ENCODE measurements at places on chromosomes 3 and 15.

GRCh38 chr3:159721324-159721723 is 267.3 kb upstream of the IL12A start:
- no peak for DNase-seq

DNA sequence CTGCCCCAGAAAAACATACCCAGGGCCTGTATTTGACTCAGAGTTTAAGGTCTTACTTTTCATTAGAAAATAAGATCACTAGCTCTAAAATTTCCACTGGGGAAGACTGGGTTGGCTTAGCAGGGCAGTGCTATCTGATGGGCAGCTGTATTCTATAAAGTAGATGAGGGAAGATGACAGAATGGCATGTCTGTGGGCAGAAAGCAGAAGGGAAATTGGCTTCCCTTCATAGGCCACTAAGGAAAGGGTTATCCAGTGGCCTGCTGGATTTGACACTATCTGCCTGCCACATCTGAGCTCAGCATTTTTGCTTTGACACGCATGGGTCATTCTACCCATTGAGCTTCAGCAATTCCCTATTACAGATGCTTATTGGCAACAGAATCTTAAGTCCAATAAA is 461.3 kb upstream of the RASGRP1 start:
- no peak for DNase-seq

DNA sequence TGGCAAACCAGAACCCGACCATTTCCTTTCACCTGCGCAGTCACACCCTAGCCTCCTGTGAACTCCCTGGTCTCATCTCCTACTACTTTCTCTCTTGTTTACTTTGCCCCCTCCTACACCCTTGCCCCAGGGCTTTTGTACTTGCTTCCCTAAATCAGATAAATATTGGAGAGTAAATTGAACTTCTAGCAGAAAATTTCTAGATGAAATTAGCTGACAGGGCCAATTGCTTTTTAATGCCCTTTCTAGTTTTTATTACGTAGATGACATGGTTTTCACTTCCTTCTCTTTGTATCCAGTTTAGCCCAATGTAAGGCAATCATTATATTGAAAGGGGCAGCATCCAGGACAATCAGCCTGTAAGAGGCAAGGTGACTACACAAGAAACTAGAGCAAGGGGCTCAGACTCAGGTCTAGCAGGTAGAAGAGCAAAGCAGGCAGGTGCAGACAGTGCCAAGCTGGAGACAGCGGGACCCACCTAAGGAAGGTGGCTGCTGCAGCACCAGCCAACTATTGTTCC is 56.2 kb upstream of the TOPAZ1 start:
- DNase-seq = no peak

GRCh38 chr3:194367992-194368841 is 1.3 kb downstream of the LRRC15 start:
- no peak for DNase-seq

GRCh38 chr3:194058189-194058571 is 77.8 kb upstream of the HES1 start:
- DNase-seq = peak; percentile 75

DNA sequence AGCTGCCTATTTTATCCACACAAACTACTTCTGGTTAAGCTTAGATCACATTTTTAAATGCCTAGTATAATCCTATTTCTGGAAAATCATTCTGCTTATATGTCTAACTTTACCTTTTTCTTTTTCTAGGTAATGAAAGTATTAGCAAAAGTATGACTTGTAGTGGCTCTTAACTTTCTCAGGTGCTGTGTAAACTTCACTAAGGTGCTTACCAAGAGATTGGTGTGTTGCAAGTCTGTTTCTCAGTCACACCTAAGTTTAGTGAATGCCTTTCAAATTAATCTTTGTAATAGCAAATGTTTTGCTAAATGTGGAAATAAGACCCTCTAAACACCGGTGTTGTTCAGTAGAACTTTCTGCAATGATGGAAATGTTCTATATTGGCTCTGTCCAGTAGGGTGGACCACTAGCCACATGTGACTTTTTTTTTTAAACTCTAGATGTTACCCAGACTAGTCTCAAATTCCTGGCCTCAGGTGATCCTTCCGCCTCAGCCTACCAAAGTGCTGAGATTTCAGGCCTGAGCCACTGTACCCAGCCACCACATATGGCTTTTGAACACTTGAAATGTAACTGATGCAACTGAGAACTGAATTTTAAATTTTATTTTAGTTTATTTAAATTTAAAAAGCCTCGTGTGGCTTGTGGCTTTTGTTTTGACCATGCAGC is 22.0 kb downstream of the ARL13B start:
- no peak for DNase-seq

GRCh38 chr3:159904455-159904854 is 84.2 kb upstream of the IL12A start:
- DNase-seq = no peak

GRCh38 chr15:32222716-32223115 is 180.4 kb downstream of the GOLGA8K start:
- DNase-seq = no peak

- peak; percentile 59 for DNase-seq
Measured at GRCh38 chr15:43769584-43770228, 7.1 kb downstream of the ELL3 start.

DNA sequence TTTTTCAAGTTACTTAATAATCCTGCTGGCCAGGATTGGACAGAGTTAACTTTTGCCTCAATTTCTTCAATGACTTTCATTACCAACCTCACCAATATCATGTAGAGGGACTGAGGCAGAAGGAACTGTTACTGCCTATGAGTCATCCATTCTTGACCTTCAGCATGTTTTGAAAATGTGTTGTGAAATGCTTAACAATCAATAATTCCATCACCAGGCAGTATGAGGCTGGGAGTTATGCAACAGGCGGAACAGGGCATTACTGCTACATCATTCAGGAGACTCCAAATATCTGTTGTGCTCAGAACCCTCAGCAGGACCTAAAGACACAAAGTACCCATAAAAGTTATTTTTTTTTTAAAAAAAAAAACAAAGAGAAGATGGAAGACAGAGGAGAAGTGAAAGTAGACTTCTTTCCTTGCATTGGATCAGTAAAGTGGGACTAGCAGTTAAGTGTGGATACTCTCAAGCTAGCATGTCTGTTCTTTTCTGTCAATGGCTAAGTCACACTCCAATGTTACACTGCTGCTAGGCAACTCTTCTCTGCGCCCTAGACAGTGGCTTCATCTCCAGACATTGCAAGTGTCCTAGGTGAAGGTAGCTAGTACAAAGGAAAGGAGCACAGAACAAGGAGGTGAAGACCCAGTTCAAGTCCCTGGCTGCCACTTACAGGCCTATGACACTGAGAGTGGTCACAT is 184.9 kb upstream of the LPP start:
- DNase-seq = peak; percentile 22

- no peak for DNase-seq
Measured at GRCh38 chr3:43638594-43639447, 17.0 kb upstream of the ANO10 start.

DNA sequence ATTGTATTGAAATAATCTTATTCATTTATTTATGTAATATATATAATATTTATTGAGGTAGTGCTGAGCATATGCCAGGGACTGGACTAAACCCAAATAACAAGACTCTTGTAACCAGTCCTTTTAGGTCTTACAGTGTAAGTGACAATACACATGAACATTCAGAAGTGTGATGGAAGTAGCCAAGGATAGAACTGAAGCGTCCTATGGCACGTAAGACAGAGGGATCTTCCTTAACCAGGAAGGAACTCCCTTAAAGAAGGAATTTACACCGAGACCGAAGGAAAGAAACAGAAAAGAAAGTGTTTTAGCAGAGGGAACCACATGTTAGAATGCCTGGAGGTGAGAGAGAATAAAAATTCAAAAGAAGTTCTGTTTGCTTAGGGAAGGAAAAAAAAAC is 23.6 kb upstream of the CLDN1 start:
- no peak for DNase-seq

GRCh38 chr15:47843124-47843663 is 125.9 kb downstream of the SEMA6D start:
- DNase-seq = no peak

DNA sequence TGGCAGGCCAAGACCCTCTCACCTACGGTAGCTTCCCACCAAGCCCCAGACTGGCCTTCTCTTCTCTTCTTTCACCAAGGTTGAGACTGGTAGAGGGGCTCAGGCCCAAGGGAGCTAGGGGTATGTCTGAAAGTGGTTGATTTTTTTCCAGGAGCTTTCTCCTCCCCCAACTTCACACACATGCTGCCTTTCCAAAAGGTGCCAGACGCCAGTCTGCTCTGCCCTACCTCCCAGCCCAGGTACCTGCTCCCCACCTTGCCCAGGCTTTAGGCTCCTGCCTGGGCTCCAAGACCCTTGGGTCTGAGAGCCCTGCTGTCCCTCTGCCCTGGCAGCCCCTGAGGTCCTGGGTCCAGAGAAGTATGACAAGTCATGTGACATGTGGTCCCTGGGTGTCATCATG is 28.4 kb downstream of the MAPKAPK3 start:
- DNase-seq = no peak

- no peak for DNase-seq
Measured at GRCh38 chr3:100044369-100044768, 69.9 kb downstream of the FILIP1L start.

- DNase-seq = no peak
Measured at GRCh38 chr3:32414522-32415202, 23.0 kb downstream of the CMTM7 start.

GRCh38 chr15:83115831-83116565 is 8.6 kb downstream of the TM6SF1 start:
- DNase-seq = no peak

- no peak for DNase-seq
Measured at GRCh38 chr3:162077108-162077507, 580.5 kb downstream of the OTOL1 start.
